Trophoblast cell (in vitro differentiated cells and primary cell): ENCODE measurements at places on chromosomes 13 and 19.
A peak's percentile ranks its signal among the peaks of the same experiment; 100 is the strongest.

- no peak for DNase-seq
These were observed 8.6 kb downstream of the RGCC start for GRCh38 chr13:41465898-41466320.

DNA sequence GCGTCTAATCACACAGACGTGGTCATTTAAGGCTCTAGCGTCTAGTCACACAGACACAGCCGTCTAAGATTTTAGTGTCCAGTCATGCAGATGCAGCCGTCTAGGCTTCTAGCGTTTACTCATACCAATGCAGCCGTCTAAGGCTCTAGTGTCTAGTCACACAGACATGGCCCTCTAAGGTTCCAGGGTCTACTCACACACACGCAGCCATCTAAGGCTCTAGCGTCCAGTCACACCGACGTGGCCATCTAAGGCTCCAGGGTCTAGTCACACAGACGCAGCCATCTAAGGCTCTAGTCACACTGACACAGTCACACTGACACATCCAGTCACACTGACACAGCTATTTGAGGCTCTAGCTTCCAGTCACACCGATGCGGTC is 55.7 kb downstream of the KLF2 start:
- DNase-seq: no peak

DNA sequence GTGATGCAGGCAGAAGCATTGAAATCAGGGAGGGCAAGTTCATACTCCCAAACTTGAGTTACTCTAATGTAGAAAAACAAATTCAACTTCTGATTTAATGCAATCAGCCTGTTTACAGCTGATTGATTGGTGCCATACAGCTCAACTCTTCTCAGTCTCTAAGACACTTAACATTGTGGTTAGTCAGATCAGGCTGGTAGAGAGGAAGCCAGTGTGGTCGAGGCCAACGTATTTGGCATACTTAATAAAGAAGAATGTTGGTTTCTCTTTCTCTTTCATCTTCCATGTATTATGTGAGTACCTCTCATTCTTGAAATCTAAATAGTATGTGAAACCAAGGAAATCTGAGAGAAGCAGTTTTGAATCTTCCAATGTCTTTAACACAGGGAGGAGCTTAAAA is 255.0 kb upstream of the SLITRK1 start:
- no peak for DNase-seq

DNA sequence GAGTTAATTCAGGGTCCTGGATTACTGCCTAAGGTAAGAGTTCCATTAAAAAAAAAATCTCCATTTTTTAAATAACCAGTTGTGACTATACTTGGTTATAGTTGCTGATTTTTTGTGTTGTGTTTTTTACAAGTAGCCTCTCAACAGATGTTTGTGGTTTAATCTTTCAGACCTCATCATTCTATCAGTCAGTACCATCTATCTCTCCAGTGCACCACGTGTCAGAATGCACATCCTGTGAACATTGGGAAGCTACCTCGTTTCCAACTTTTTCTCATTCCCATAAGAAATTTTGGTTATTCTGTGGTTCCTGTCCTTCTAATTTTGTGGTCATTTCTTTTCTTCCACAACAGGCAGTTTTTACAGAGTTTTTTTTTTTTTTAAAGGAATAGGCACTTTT is 39.2 kb downstream of the WDFY2 start:
- no peak for DNase-seq

DNA sequence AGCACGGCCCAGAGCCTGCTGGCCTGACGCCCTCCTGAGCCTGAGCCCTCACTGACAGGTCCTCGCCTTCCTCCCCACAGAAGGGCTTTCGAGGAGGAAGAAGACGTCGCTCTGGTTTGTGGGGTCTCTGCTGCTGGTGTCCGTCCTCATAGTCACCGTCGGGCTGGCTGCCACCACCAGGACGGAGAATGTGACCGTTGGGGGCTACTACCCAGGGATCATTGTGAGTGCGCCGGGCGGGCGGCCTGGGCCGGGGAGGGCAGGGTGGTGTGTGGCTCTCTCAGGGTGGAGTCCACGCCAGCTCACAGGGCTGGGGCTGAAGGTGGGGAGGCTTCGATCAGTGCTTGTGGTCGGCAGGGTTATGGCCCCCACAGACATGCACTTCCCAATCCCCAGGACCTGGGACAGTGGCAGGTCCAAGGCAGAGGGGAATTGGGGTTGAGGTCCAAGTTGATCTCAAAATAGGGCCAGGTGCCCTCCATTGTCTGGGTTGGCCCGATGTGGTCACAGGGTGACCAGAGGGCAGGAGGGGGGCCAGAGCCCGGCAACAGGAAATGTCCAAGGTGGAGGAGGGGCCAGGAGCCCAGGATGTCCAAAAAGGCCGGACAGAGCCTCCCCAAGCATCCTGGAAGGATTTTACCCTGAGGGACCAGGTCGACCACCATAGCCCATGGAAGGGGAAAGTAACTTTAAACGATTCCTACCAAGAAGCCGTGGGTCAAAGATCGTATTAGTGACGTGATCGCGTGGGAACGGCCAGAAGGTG is 7.2 kb downstream of the TMEM255B start:
- no peak for DNase-seq

- DNase-seq: no peak
These were observed 16.4 kb downstream of the CARM1 start for GRCh38 chr19:10887616-10888367.

- DNase-seq: no peak
These were observed 22.6 kb downstream of the ERCC5 start for GRCh38 chr13:102868366-102868936.

DNA sequence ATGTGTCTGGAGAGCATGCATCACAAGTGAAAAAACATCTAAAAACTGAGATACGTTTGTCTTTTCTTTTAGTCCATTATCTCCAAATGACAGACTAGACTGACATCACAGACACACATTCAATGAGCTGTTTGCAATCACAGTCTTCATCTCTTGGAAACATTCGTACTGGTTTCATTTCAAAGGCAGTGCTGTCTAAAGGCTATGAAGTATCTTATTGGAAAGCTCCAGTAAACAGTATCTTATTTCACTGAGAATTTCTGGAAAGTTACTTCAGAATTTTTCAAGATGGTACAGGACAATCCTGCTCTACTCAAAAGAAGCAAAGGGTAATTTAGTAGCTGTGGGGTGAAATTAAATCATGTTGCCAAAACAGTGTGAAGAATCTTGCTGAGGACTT is 53.5 kb upstream of the TNFRSF19 start:
- no peak for DNase-seq

DNA sequence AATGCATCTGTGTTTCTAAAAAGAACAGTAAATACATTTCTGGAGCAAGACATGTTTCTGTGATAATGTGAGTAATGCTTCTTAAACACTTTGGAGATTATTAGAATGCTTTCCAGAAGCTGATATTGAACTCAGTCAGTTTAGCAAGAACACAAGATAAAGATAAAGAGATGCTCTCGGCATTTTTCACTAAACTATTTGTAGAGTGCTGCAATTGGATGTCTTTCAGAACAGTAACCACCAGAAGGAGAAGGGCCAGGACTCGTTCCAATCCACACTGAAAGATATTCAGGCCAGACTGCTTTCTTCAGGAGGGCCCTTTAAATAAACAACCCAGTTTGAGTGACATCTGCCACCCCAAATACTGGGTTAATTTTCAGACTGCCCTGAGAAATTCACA is 456.0 kb downstream of the TBC1D4 start:
- DNase-seq: peak; percentile 78

DNA sequence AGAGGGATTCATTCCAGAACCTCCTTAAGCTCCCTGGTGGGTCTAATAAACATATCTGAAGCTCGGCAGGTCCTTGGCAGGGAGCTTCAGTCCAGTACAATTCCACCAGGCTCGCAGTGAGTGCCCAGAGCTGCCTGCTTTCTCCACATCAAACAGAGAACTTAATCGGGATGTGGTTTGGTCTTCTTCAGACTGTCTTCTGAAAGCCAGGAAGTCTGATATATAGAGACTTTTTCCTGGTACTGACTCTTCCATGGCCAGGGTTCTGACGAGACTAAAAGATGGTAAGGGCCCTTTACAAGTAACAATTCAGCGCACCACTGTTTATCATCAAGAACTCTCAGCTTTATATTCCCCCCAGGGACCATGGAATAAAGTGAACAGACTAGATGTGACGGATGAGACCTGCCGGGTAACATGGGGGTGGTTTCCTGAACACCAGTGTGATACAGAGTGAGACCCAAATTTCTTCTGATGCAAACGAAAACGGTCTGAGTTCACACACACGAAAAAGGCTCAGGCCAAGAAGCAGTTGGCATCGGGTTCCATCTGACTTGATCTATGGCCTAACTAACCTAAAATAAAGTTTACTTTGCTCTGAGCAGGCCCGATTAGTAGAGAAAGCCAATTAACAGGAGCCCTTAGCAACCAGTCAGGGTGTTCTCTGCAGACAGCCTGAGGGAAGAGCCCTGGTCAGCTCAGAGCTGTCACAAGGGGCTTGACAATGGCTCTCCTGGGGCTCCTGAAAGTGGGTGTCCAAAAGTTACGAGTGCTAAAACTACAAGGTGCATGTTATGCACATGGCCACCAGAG is 29.0 kb downstream of the RANBP3 start:
- DNase-seq: no peak

GRCh38 chr19:45118106-45118505 is 25.1 kb downstream of the PPP1R37 start:
- DNase-seq: no peak

DNA sequence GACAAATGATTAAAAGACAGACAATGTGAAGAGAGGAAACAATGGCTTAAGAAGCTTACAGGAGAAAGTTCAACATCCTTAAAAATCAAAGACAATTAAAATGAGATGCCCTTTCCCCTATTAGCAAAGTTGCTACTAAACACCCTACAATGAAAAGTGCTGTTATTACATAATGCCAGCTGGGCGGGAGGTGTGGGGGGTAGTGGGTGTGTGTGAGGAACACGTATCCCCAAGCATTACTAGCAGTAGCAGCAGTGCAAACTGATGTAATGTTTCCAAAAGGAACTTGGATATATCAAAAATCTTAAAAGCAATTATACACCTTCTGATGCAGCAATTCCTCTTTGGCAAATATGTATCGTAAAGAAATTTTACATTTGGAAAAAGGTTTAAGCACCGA is 70.9 kb downstream of the PEG3 start:
- no peak for DNase-seq

- no peak for DNase-seq
These were observed 166.1 kb downstream of the USP12 start for GRCh38 chr13:27005556-27005955.

- DNase-seq: no peak
These were observed 15.6 kb downstream of the LSM4 start for GRCh38 chr19:18307271-18307681.

DNA sequence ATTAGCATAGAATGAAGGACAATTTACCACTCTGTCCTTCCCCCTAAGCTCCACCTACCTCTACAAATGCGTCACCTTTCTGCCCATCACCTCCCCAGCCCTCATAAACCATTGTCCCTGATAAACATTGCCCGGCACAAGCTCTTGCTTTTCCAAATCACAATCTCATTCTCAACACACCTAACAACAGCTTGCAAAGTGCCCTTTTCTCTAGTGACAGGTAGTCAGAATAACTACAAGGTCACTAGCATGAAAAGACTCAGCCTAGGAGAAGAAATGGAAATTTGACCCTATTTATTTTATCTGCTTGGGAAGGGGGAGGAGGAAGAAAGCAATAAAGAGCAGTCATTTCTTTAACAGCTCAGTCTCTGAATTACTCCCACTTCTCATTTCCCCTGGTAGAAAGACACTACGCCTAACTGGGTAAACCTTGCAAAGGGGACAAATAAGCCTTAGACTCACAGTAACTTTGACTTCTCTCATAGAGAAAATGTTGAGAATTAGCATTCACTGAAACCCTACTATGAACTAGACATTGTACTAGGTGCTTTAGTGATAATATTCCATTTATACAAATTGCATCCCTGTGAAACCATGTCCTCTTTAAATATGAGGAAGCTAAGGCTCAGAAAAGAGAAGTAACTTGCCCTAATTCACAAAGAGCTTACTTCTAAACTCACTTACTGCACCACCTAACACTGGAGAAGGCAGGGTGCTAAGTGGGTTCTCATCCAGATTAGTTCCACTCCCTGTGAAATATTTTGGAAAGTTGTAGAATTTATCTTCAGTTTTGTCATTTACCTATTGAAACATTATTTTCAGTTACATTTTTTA is 116.2 kb upstream of the FNDC3A start:
- peak; percentile 30 for DNase-seq

DNA sequence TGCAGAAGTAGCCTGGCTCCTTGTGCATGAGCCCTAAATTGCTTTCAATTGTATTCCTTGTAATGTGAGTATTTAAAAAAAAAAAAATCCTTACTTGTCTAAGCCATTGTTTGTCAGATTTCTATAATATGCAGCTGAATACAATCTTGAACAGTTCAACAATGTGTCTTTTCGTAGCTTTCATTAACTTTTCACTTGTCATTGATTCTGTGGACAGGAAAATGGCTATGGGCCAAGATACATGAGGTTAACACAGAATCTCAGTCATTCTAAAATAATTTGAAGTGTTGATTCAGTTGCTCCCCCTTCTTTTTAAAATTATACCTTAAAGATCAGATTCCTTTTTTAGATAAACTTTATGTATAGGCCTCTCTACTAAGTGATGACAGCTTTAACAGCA is 395.8 kb upstream of the KLF12 start:
- no peak for DNase-seq

GRCh38 chr13:94674609-94675348 is 37.6 kb downstream of the SOX21 start:
- DNase-seq: peak; percentile 82

GRCh38 chr13:114200399-114200911 is 21.4 kb downstream of the CFAP97D2 start:
- no peak for DNase-seq

- no peak for DNase-seq
These were observed 63.6 kb upstream of the SOX1 start for GRCh38 chr13:112003396-112003795.

- DNase-seq: no peak
These were observed 2.9 kb downstream of the ZNF816 start for GRCh38 chr19:52959613-52960295.

GRCh38 chr13:39210961-39211534 is 172.8 kb downstream of the NHLRC3 start:
- peak; percentile 92 for DNase-seq

DNA sequence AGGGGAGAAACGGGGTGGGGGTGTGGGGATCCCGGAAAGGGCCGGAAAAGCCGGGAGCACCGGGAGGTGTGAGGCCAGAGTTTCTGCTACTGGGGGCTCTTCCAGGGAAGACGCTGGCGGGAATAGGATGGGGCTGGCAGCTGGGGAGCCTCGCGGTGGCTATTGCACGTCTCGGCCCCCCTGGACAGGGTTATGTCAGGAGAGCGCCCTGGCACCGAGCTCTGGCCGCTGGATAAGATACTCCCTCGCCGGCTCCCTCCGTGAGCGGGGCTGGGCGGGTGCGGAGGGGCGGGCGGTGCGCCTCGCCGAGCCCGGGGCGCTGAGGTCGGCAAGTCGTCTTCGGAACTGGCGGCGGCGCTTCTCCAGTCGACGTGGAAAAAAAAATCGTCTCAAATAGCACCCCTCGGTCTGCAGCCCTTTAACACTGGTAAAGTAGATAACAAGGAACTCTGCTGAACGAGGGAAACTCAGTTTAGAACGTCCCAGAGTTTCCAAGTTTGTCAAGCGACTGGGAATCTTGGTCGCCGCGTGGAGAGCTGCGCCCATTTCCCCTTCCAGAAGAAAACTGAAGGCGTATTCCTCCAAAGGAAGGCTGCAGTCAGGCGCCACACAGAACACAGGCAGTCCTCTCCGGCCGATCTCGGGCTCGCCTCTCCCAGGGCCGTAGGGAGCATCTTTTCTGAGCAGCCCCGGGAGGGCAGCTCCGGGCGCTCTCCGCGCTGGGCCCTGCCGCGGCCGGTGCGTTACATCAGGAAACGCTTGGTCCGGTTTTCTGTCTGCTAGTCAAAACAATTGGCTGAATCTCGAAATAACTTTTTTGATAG is 115.1 kb downstream of the KCNRG start:
- DNase-seq: peak; percentile 41

- no peak for DNase-seq
These were observed 841 bp upstream of the ZNF223 start for GRCh38 chr19:44050740-44051649.
